ENCODE measurements at places on chromosomes 13 and 19.

GRCh38 chr13:29490561-29490885, 105.0 kb downstream of the SLC7A1 start:
- DNase-seq: no peak

GRCh38 chr13:44790289-44790688, 199.0 kb downstream of the NUFIP1 start:
- DNase-seq: no peak

DNA sequence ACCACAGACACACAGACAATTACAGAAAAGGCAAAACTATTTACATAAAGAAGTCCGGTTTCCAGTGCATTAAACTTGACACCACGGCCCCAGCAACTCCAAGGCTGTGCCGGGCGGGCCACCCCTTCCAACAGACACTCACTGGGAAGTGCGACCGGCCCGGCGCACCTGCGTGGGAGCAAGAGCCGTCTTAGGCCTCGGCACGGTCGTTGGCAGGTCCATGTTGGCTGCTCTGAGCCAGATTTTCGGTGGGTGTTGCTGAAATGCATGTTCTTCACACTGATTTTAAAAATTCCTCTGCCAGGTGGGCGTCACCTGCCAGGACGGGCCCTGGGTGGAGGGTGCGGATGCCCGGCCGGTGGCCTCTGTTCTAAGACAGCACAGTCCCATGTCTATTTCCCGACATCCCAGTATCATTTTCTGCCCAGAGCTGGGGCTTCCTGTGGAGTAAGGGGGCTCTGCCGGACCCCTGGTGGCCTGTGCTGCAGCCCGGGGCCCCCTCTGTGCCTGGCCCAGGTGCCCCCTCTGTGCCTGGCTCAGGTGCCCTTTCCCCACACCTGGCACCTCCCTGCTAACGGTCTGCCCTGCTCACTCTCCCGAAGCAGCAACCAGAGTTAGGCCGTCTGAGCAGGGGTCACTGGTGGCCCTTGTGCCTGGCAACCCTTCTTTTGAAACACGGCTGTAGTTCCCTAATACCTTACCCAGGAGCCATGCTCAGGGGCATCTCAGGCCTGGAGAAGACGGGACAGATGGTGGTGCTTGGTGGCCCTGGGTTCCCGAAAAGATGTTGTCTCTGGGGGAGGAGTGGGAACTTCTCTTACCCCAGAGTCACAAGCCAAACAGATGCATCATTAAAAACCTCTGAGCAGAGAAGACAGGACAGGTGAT, 9.2 kb downstream of the TMEM255B start:
- DNase-seq: no peak

DNA sequence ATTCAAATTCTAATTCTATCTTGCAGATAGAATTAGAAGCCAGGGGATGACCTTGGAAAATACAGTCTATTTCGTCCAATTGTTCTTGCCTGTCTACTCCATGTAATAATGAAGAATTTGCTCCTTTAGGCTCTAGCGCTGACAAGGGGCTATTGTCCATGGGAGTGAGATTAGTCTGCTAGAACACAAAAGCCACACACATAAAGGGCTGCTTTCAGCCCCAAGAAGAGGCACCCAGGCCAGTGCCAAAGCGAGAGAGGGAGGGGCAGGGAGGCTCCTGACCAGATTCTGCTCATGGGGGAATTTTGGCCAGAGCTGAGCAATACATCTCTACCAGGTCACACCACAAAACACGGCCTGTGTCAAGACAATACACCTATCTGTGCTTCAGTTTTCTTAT, 1306.9 kb downstream of the UQCRFS1 start:
- DNase-seq: no peak

DNA sequence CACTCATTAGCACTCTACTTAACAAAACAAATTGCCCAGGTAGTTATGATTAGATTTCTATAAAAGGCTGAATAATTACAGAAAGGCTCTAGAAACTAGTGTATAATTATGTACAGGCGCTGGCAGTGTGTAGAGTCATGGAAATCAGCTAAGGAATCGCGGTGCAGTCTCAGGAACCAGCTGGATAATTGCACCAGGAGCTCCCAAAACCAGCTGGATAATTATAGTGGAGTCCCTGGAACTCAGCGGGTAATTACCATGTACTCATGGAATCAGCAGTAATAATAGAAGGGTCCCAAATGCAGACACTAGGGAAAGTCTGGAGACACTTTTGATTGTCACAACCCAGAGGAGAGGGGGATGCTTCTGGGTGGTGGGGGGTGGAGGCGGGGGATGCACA, 23.2 kb upstream of the TTYH1 start:
- no peak for DNase-seq

GRCh38 chr19:6074709-6075403, 35.4 kb downstream of the RFX2 start:
- no peak for DNase-seq

DNA sequence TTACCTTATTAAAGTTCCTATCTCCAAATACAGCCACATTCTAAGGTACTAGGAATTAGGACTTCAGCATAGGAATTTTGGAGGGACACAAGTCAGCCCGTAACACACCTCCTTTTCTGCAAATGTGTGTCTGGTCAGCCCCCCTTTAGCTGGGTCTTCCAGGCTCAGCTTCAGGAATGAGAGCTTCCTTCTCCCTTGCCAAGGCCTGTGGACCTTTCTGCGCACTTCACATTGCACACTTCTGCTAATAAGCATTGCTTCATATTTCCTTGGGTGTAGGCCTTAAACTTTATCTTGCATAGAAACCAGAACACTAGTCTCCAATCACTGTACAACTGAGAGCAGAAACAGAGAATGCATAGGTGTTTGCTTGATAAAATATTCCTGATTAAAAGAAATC, 4.5 kb upstream of the STK24 start:
- no peak for DNase-seq

DNA sequence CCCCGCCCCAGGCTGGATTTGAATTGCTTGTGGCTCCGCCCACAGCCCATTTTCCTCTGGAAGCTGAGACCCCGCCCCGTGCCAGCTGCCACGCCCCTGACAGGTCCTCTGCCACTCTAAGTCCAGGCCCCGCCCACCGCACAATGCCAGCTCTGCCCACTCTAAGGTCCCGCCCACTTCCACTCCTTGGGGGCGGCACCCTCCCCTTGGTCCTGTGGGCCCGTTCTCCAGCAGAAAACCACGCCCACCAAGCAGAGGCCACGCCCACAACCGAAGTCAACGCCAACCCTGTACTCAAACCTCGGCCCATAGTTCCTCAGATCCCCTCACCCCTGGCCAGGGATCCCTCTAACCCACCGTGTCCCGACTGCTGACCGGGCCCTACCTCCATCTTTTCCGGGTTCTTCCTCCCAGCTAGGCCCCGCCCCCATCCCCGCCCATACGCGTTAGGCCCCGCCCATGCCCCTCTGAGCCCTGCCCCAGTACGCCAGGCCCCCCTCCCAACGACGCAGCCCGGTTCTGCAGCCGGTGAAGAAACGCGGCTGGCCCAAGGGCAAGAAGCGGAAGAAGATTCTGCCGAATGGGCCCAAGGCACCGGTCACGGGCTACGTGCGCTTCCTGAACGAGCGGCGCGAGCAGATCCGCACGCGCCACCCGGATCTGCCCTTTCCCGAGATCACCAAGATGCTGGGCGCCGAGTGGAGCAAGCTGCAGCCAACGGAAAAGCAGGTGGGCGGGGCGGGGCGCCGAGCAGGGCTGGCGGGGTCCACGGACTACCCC, 1.3 kb downstream of the HMG20B start:
- peak; percentile 98 for DNase-seq

GRCh38 chr13:113095146-113096051, 10.2 kb upstream of the F7 start:
- no peak for DNase-seq

DNA sequence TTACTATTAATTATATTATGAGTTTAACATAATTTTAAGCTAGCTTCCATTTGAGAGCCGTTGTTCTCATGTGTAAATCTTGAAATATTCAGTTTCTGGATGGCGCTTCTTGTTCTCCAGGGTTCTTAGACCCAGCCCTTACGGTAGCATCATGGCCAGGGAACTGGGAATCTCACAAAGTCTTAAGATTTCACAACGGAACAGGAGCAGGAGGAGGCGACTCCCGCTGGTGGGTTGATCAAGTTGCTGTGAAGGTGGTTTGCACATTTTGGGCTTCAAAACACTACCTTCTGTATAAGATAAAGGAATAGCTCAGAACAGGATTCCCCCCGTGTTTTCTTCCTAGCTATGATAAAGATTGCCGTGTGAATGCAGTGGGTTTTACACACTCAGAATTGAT, 2.8 kb downstream of the NAXD start:
- peak; percentile 79 for DNase-seq

- peak; percentile 54 for DNase-seq
Observed at GRCh38 chr13:27379694-27380641, 44.5 kb upstream of the GTF3A start.

DNA sequence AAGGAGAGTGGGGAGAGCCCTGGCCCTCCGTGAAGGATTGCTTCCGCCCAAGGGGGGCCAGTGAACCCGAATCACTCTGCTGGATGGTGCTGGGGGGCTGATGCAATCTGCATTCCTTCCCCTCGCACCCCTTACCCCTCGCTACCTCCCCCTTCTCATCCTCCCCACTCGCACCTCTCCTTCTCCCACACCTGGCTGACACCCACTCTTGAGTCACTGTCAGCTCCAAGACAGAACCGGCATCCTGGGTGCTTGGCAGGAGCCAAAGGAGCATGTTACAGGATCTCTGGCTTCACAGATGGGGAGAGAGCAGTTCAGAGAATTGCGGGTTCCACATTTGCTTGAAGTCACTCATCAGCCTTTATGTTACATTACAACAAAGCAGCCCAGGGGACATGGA, 125.9 kb upstream of the GJB6 start:
- DNase-seq: no peak
